ENCODE measurements at places on chromosomes 1 and 21.

DNA sequence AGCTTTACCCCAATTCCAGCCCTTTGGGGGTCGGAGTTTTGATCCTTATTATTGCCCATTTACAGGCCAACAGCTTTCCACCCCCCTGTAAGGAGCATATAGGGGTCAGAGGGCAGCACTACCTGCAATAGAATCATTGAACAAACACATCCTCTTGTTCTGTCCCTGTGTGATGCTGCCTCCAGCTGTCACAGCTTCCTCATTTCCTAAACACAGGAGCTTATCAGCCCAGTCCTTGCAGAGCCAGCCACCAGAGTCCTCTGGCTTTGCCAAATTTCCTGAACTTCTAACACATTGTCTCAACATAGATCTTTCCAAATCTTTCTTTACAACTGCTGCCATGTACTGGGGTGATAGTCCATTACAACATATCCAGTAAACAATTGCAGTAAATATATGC is 32.8 kb upstream of the PTBP2 start:
- no peak for DNase-seq

- no peak for DNase-seq
These were observed 77.0 kb downstream of the ATF6 start for GRCh38 chr1:161843156-161843555.

GRCh38 chr21:23639721-23640120 is 1967.6 kb downstream of the MRPL39 start:
- DNase-seq, result no peak

DNA sequence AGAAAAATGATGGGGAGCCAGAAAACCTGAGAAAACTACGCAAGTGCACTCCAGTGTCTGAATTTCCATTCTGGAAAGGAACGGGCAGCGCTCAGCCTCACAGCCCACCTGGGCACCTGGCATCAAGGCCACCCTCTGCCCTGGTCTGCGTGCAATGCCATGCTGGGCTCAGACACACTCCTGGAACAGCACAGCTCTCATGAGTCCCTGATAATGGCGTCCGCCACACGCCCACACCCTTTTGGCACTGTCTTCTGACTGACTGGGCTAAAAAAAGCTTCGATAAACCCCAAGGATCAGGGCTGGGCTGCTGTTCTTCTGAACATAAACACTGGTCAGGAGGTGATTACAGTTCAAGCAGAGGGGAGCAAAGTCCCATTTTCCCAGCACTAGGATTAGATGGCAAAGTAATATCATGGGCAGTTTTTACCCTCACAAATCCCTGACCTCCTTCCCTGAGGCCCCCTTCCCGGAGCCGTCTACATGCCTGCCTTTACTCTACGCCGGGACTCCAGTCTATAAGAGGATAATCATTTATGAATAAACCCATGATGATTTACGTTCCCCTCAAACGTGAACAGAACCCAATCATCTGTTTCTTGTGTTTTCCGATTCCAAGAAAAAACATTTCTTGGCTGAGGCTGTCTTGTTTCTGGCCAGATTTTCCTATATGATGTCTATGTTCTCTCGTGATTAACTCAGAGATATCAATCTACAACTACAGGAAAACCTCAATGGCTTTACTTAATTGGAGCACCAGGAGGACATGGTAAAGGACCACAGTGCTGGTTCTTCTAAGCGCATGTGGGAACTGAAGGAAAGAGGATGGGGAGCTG is 22.6 kb downstream of the RCAN1 start:
- no peak for DNase-seq

- DNase-seq, result no peak
These were observed 65.2 kb upstream of the DIP2A start for GRCh38 chr21:46393451-46393940.

Data from fibroblast of the conjunctiva (primary cell).